ENCODE measurements at places on chromosomes 3 and 15.

GRCh38 chr3:38030126-38031021 lies 932 bp upstream of the PLCD1 start:
- no peak for DNase-seq

DNA sequence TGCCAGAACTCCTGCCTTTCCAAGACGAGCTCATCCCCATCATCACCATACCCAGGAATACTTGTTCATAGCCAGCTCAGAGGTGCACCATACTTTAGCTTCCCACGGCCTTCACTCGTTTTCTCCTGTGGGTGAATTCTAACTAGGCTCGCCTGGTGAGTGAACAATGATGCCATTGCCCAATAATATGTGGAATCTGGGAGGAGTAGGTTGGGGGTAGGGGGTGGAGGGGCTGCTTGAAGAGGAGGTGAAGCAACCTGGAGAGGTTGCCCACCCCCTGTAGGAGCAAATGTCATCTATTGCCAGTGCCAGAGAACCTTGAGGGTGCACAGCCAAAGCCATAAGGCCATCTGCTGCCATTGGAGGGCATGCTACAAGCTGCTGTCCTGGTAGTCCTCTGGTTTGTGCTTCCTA lies 592 bp upstream of the ZNF445 start:
- DNase-seq, result no peak

- no peak for DNase-seq
Measured at GRCh38 chr15:72902919-72903260, 119.3 kb upstream of the ADPGK start.

DNA sequence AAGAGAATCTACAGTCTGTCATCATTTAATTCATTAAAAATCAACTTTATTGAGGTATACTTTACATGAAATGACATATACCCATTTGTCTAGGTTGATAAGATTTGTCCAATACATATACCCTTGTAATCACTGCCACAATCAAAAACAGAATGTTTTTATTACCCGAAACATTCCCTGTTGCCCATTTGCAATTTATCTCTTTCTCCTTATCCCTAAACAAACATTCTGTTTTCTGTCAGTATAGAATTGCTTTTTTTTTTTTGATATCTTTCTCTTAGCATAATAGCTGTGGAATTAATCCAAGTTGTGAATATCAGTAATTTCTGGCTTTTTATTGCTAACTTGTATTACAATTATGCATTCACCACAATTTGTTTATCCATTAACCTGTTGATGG lies 4.3 kb upstream of the CNTN6 start:
- DNase-seq, result no peak

DNA sequence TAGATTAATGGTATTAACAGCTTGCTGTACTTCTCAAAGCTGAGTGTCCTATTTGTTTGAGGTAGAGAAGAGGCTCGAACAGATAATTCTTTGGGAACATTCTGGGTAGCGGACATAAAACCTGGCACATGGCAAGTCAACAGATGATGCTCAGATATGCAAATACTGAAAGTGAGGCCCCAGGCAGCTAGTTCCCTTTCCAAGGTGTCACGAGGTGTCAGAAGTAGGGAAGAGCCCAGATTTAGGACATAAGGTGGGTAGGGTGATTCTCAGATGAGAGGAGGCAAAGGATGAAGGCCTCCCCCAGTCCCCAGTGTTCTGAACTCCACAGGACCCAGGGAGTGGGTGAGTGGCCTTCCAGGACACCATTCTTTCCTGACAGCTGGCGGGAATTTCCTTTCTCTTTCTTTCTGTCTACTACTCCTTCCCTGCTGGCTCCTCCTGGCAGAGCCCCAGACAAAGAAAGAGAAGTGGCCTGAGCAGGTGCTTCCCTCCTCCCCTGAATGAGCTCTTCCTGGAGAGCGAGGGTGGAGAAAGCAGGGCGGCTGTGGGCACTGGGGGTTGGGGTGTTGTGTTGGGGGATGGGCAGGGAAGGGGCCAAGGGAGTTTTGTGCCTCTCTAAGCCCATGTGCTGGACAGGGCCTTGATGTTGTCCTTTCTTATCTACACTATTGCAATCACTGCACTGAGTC lies 87.5 kb downstream of the CORO2B start:
- no peak for DNase-seq

- no peak for DNase-seq
Measured at GRCh38 chr3:40939030-40939740, 260.1 kb upstream of the CTNNB1 start.

GRCh38 chr3:119401069-119401468 lies 62.3 kb downstream of the TMEM39A start:
- DNase-seq, result no peak

DNA sequence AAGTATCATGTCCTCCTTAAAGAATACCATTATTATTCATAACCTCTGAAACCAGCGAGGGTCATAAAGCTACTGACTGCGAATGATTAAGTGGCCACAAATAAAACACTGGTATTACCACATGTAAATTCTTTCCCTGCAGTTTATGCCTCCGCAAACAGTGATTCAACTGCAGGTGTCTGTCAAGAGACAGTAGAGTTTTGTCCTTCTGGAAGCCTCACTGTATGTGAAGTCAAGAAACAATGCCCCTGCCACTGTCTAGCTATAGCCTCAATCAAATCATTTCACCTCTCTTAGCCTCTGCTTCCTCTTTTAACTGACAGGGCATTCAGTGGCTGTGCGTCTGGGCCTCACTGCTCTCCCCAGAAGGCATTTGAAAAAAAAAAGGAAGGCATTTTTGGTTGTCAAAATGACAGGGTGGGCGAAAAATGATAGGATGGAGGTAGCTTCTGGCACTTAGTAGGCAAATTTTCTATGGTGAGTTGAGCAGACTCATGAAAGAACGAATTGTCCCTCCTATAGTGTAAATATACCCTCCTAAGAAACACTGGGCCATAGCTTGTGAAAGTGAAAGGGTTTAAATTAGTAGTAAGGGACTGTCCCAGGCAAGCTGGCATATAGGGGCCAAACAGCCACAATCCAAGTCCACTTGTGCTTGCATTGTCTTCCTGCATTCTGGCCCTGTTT lies 66.7 kb downstream of the FILIP1L start:
- no peak for DNase-seq

GRCh38 chr15:36941798-36942197 lies 158.6 kb downstream of the MEIS2 start:
- DNase-seq, result no peak

DNA sequence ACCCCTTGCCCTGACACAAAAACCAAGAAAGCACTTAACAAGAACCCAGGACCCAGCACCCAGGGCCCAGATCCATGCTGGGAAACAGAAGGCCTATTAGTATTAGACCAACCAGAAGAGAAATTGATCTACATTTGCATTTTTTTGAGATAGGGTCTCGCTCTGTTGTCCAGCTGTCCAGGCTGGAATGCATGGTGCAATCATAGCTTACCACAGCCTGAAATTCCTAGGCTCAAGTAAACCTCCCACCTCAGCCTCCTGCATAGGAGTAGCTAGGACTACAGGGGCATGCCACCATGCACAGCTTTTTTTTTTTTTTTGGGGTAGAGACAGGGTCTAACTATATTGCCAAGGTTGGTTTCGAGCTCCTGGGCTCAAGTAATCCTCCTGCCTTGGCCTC lies 26.4 kb downstream of the CCDC12 start:
- no peak for DNase-seq

DNA sequence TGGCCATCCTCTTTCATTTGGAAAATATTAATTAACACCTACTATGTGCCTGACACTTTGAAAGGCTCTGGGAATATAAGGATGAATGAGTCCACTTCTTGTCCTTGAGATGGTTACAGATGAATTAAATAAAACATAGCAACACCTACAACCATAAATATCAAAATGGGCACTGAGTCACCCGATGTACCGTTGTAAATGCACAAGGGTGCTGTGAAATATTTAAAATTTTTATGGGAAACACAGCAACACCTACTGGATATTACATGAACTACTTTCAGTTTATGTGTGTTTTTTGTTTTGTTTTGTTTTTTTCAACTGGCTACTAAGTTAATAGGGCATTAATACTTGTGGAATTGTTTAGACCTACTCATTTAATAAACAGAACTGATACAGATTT lies 239.0 kb upstream of the NAALADL2 start:
- DNase-seq, result no peak

GRCh38 chr3:32495085-32495484 lies 7.6 kb downstream of the CMTM6 start:
- DNase-seq, result no peak

DNA sequence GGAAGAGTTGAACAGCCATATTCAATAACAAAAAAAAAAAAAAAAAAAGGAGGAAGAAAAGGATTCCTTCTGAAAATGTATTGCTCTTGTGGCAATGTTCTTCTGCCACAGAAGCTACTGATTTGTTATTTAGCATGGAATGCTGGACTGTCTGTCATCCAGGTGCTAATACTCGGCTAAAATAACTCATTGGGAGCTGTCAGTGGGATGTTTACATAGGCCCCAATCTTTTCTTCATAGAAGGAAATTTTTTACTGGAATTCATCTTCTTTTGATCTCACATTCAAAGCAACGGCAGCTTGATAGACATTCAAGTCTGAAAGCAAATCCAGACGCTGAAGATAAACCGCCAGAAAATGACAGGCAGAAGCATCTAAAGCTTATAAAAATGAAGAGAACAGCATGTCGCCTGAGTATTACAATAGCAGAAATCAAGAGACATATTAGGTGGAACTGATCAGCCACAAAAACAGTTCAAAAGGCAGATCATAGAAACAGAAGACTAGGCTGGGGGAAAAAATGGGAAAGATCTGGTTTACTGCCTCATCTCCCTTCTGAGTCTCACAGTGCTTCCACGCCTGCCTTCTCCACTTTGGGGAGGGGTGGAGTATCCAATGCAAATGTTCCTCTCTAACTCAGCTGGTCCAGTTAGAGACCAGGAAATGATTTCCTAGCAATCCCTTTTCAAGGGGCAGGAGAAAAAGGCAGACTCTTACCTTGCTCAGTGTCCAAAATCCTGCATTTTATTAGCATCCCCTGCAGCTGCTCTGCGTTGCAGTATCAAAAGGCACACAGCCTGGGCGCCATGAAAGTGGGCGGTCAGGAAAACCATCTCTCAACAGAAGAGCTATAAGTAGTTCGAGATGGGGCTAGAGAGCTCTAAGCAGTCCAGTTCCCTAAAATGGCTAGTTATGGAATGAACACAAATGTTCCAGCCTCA lies 451.9 kb downstream of the FOXP1 start:
- DNase-seq, result no peak

DNA sequence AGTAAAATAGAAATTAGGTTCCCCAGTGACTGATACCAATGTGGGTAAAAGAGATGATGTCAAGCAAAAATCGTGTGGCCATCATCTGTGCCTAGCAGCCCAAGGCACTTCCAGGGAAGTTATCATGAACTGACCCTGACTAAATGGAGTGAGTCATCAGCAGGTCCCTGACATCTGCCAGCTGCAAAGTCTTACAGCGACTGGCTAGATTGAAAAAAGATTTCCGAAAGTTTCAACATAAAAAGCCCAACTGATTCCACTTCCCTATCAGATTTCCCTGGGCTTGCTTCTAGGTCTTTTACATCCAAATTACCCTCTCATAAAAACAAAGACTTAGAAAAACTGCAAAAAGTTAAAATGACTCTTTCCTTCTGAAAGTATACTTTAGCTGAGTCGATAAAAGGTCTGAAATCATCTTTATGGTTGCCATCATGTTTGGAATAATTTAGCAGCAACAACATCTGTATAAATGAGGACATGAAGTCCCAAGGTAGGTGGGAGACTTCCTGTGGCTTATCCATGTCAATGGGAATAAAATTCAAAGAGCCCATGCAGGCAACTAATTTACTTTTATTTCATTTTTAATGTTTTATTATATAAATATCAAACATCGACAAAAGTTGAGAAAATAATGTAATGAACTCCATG lies 342.8 kb downstream of the ERC2 start:
- no peak for DNase-seq

- DNase-seq, result no peak
Measured at GRCh38 chr15:39948817-39949216, 14.9 kb downstream of the EIF2AK4 start.

DNA sequence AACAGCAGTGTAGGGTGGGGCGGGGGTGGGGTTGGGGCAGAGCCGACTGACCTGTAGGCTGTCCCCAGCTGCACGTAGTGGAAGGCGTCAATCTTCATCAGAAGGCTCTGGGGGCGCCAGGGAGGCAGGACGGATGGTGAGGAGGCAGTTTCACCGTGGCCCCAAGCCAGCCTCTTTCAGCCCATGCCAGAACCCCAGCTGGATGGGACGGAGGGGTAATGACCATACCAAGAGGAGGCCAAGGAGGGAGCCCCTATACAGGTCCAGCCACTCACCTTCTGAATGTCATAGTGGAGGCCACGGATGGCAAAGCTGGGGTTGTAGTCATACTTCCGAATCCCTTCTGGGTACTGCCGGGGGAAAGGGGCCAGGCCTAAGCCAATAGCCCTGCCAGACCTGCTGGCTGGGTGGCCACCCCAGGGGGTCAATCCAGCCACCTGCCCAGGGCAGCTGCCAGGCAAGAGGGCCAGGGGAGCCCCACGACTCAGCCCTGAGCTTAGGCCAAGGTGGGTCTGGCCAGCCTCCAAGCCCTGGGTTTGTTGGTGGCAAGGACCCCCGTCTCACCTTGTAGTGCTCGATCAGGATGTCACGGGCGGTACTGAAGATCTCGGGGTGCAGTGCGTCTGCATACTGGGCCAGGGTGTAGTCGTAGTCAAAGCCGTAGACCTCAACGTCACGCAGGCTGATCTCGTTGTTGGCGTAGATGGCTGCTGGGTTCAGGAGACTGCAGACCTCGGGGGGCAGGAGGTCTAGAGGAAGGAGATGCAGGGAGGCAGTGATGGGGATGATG lies 4.9 kb downstream of the NT5DC2 start:
- no peak for DNase-seq

GRCh38 chr3:188042466-188042865 lies 111.5 kb upstream of the LPP start:
- no peak for DNase-seq

- no peak for DNase-seq
Measured at GRCh38 chr3:194598771-194599557, 34.3 kb downstream of the TMEM44 start.

DNA sequence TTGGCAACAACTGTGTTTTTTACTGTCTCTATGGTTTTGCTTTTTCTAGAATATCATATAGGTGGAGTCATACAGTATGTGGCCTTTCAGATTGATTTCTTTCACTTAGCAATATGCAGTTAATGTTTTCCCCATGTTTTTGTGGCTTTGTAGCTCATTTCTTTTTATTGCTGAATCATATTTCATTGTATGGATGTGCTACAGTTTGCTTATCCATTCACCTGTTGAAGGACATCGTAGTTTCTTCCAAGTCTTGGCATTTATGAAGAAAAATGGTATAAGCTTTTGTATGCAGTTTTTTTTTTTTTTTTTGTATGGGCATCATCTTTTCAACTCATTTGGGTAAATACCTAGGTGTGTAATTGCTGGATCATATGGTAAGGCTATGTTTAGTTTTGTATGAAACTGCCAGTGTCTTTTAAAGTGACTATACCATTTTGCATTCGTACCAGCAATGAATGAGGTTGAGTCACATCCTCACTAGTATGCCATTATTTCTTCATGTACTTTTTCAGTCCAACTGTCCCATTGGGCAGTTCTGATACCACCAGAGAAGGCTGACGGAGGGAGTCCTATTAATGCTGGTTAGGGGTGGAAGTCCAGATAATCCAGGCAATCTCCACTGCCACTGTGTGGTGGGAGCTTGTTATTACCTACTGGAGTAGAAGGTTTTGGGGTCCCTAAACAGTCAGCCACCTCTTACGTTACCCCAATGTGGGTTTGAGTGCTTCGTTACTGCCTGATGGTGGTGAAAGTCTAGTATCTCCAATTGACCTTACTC lies 210.5 kb downstream of the DOCK3 start:
- DNase-seq, result no peak

- DNase-seq, result no peak
Measured at GRCh38 chr3:100506355-100506754, 13.9 kb downstream of the TMEM45A start.
